ENCODE measurements at places on chromosomes 16 and 17.

- DNase-seq: no peak
Measured at GRCh38 chr17:47665655-47666054, 15.9 kb downstream of the KPNB1 start.

DNA sequence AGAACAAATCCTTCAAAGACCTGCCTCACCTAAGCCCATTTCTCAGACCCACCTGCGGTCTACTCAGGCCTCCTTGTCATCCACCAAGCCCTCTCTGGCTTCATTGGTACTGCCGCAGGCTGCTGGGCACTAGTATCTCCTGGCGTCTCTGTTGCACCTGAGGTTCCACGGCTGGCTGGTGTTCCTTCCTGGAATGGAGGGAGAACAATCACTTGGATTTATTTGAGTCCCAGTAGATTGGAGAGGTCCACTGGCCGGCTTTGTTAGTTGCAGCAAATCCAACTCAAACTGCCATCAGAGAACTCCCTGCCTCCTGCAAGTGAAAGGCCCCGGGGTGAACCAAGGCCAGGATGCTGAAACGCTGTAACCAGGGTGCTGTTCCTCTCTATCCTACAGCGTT is 15.3 kb downstream of the MIS12 start:
- no peak for DNase-seq

DNA sequence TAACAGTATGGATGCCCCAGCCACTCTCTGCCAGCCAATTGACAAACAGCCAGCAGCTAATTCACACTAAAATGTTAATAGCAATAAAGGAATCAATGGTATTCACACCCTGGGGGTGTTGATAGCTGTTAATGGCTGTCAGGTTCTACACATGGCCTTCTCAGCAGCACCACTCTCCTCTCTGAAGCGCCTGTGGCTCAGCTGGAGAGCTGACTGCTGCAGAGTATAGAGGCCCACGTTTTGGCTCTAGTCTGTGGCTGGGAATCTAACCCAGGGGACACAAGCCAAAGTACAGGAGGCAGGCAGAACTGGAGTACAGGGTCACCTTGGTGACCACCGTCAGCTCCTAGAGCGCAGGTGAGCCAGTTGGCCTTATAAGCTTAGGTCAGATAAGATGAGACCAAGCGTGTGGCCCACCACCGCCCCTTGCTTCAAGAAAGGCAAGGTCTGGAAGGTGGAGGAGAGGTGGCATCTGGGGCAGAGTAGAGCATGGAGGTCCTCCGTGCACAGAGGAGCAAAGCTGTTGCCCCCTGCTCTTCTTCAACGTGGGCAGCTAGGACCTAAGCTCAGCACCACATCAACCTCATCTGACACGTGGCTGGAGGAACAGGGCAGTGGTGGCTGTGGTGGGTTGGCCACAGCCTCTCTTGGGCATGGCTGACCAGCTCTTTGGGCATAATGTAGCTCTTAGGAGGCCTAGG is 25.4 kb downstream of the CCR7 start:
- DNase-seq: no peak

DNA sequence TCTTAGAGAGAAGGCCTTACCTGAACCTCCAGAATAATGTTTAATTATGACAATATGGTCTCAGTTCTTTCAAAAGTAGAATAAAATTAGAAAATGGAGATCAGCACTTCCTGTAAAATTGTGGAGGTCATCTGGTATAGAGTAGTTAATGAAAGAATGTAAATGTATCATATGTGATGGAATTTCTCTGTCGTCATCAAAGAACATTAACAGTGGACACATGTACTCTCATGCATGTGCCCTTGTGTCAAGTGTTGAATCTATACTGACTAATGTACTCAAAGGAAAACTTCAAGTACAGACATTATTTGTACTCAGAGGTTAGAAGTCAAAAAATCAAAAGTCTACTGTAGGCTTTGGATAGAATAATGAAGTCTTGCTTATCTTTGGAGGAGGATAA is 129.2 kb upstream of the MYOCD start:
- DNase-seq: no peak

DNA sequence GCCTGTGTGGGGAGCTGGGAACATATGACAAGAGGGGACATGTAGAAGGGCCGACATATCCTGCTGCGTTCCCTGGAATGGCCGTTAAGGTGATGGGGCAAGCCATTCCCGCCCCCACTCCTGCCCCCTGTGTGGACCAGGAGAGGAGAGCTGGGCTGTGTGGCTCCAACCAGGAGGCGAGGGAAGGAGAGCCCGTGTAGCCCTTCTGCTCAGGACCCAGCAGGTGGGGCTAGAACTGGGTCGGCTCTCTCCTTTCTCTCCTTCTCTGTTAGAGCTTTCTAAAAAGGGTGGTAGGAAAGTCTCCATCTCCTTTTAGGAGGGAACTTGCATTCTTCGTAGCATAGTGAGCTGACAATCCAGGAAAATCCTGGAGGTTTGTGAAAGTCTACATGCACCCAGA is 12.8 kb downstream of the SPHK1 start:
- DNase-seq: no peak

GRCh38 chr16:84444476-84444875 is 60.0 kb downstream of the MEAK7 start:
- DNase-seq: no peak

GRCh38 chr17:4331614-4332013 is 34.9 kb downstream of the UBE2G1 start:
- no peak for DNase-seq

DNA sequence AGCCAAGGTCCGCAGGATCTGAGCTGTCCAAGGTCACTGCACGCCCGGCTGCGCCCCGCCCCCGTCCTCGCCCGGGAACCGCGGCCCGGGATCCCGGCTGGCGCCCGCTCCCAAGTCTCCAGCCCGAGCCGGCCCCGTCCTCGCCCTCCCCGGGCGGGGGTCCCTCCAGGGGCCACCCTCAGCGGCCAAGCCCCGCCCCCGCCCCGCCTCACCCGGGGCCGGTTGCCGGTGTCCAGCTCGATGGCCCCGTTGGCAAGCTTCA is 216 bp downstream of the VPS9D1 start:
- DNase-seq: no peak

- no peak for DNase-seq
Measured at GRCh38 chr17:77363821-77364361, 223.1 kb downstream of the SEC14L1 start.

- peak; percentile 58 for DNase-seq
Measured at GRCh38 chr17:42132941-42133340, 10.3 kb downstream of the HSPB9 start.

DNA sequence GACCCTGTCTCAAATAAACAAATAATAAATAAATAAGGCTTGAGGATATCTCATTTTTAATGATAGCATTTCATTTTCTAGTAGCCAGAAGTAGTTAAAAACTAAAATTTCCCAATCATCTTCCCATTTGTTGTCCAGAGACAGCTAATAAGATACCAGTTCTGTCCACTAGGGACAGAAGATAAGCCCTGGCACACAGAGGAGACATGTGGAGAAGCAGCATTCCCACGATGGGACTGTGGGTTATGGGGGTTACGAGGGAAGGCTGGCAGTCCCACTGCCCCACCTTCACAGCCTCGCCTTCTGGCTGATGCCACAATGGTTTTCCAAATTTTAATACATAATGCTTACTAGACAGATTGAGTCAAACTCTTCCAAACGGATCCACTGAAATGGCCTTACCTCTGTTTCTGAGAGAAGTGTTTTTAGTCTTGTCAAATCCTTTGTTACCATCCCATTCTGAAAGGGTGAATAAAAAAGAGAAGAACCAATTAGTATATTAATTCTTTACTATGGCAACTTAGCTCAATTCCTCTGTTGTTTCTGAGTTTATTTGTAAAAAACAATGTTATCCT is 44.2 kb downstream of the HELZ start:
- DNase-seq: no peak

DNA sequence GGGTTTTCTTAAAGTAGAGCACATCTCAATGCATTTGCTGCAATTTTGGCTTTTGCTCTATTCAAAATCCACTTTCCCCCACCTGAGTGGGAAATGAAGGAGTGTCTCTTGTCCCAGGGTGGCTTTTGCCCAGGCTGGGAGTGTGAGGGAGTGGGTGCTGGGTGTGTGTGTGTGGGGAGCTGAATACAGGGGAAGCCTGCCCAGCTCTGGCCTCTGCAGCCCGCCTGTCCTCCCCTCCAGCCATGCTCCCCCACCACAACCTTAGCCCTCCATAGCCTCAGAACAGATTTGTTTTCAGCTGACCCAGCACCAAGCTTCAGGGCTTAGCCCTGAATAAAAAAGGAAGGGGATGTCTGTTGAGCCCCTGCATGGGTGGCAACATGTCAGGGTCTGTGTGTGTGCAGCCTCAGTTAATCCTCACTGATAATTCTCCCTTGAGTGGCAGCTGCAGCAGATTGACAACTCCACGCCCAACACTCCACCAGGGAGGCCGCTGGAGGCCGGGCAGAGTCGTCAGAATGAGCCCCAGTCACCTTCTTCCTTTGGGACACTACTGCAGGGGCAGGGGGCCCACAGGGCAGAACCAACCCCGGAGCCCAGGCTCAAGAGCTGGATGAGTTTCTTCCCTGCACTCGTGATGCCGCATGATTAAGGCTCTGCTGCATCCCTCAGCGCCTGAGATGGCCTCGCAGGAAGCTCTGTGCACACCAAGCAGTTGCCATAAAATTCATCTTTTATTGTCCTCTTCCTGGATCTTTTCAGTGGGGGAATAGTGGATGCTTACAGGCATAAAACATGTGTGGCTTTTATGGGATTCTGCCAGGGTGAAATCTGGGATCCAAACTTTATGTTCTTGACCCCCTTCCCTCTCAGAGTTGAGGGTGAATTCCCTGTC is 55.0 kb downstream of the SPACA3 start:
- no peak for DNase-seq

- no peak for DNase-seq
Measured at GRCh38 chr16:84959045-84959576, 52.2 kb downstream of the ZDHHC7 start.

- no peak for DNase-seq
Measured at GRCh38 chr16:56320811-56321558, 104.4 kb downstream of the AMFR start.

DNA sequence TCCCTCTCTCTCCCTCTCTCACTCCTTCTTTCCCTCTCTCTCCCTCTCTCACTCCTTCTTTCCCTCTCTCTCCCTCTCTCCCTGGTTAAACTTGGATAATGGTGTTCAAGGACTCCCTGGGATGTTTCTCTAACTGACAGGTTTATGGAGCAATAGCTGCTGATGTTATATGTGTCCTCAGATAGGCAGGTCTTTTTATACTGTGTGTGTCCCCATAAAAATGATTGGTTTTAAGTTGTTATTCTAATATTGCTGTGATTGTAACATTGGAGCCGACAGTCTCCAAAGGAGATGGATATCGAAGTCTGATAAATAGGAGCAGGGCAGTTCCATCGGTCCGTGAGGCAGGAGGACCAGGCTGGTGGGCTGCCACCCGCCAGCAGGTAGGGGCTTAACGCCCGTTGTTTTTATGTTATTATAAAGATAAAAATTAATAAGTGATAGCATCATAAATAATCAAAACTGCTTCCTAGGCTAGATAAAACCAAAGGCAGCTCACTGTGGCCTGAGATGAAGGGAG is 38.1 kb upstream of the C16orf82 start:
- no peak for DNase-seq

DNA sequence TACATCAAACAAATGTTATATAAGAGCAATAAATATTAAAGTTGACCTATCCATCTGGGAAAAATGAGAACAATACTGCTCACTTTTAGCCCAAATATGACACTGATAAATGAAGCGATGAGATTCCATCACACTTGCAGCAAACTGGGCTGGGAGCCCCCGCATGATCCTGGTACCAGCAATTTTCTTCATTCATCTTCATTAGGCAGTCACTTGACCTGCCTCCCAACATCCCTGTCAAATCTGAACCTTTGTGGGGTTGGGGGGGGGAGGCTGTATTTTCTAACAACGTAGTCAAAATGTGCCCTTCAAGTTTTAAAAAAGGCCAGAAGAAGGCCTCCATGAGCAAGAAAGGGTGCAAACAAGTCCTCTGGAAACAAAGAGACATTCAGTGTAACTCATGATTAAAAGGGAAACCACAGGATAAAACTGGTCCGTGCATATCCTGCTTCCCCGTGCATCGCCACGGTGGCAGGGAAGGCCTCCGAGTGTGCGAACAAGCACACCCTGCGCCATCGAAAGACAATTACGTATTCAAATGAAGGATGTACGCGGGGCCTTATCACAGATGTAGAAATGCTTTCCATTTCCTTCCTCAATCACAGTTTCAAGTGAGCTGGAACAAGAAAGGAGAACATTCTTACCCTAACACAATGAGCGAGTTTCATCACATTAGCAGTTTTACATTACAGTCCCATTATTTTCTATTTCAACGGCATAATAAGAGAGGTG is 48.4 kb downstream of the TOX3 start:
- no peak for DNase-seq

DNA sequence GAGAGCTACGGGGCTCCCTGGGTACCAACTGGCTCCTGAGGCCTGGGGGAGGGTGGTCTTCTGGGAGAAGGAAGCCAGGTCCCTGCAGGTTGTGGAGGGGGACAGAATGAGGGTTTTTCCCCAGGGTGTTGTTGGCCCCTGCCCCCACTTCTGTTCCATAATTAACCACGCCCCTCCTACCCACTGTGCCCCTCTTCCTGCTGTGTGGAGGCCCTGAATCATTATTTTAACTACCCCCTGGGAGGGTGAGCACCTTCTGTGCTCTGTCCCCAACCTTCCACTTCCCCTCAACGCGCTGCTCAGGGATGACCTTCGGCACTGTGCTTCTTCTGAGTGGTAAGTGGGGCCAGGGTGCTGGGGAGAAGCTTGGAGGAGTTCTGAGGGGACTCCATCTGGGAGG is at the start of gene ITGAD:
Gene ITGAD, plus strand, starts transcription at position 280 of the 400 bp plus-strand sequence. Its CDS starts 26 bp downstream, at position 306.
- DNase-seq: no peak

DNA sequence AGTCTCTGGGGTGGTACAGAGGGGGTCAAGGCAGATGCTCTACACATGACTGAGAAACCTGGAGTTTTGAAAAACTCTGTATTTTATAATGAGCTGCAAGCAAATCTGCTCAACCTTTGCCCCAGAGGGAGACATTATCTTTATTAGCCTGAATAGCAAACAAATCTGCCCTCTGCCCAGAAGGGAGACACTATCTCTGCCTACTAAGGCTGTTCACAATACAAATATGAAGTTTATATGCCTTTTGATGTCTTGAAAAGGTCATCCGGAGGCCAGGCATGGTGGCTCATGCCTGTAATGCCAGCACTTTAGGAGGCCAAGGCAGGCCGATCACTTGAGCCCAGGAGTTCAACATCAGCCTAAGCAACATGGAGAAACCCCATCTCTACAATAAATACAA is 11.0 kb upstream of the XYLT1 start:
- no peak for DNase-seq

Measured in RPMI8226 (cell line).